GM04503 (cell line): ENCODE measurements at places on chromosomes 13 and 19.

GRCh38 chr13:98595134-98595533 is 18.2 kb upstream of the STK24 start:
- no peak for DNase-seq

DNA sequence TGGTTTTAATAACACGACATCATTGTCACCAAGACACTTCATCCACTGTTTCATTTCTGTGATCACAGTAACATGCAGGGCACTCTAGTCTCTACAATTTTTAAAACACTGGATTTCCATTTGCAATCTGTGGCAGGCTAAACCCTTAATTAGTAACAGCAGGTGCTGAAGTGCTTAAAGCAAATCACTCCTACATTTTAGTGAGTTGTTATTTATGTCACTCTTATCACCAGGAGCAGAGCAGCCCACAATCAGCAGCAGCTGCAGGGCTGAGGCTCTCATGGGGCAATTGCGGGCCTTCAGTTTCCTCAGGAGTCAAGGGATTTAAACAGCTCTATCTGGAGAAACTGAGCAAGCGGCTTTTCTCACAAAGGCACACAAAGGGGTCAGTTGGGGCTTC is 1.6 kb downstream of the SOHLH2 start:
- no peak for DNase-seq

GRCh38 chr19:47353307-47353712 is 4.2 kb downstream of the DHX34 start:
- DNase-seq, result no peak

DNA sequence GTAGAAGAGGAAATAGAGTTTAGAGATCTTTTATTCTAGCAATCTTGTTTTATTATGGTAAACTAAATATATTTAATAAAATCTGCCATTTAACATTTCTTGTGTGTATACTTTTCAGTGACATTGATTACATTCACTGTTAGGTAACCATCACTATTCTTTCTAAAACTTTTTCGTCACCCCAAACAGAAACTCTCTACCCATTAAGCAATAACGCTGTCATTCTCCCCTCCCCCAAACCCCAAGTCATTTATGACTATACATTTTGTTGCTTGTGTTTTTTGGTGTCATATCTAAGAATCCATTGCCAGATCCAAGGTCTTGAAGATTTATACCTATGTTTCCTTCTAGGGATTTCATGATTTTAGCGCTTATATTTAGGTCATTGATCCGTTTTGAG is 10.6 kb downstream of the URI1 start:
- DNase-seq, result no peak

GRCh38 chr13:46025157-46025556 is 27.4 kb downstream of the ZC3H13 start:
- DNase-seq, result no peak

GRCh38 chr13:110304256-110304655 is 2.7 kb downstream of the COL4A1 start:
- no peak for DNase-seq

DNA sequence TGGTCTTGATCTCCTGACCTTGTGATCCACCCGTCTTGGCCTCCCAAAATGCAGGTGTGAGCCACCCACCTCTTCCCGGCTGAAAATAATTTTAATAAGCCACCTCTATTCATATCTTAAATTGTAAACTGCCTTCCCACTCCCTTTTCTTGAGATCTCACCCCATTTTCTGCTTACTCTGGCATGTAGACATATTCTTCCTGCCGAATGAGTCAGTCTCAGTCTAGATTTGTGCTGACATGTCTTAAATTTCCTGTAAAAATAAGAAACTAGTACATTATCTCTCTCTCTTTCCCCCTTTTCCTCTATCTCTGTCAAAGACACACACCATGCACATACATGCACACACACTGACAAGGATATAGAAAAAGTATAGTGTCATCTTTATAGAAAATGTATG is 60.9 kb downstream of the THSD1 start:
- no peak for DNase-seq

GRCh38 chr13:76656056-76656455 is 230.1 kb downstream of the KCTD12 start:
- DNase-seq, result no peak

DNA sequence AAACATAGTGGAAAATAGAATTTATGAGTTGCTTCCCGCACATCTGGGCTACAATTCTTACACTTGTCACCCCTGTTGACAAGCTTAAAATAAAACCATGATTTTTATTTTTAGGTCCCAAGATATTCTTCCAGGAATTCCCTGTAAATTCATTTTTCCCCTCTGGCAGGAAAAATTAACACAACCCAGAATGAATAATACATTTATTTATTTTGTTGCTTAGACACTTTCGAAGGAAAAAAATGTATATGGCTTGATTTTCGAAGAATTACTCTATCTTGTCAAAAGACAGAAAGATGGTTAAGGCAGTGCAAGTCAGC is 74.4 kb downstream of the LHFPL6 start:
- DNase-seq, result no peak

- DNase-seq, result no peak
Observed at GRCh38 chr13:92137520-92137919, 739.1 kb downstream of the GPC5 start.

GRCh38 chr13:32829269-32829668 is 187.0 kb upstream of the KL start:
- no peak for DNase-seq

DNA sequence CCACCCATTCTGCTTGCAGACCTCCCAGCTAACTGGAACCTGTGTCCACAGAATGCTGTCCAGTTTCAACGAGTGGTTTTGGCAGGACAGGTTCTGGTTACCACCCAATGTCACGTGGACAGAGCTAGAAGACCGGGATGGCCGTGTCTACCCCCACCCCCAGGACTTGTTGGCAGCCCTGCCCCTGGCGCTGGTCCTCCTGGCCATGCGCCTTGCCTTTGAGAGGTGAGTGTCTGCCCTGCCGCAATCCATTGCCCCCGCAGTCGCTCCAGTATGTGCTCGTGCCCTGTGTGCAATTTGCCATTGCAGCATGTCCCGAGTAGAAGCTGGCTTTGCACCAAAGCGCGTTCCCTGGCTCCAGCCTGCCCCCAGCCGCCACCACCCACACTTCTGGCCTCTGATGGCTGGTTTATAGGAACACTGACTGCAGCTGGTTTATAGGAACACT is 41.9 kb downstream of the CERS4 start:
- DNase-seq, result no peak

- DNase-seq, result no peak
Observed at GRCh38 chr13:45194081-45194939, 6.5 kb downstream of the KCTD4 start.

DNA sequence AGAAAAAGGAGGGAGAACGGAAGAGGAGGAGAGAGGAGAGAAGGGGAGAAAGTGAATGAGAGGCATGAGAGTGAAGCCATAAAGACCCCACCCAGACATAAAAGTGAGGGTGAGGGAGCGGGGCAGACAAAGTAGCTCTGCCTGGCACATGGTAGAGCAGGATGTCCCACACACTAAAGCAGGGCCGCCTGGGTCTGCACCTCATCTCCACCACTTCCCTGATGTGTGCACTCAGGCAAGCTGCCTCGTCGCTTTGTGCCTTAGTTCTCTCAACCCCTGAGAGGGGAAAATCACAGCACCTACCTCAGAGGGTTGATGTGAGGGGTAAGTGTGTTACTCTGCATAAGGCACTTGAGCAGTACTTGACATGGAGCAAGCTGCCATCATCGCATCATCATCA is 488.1 kb downstream of the COG6 start:
- DNase-seq, result no peak

- no peak for DNase-seq
Observed at GRCh38 chr13:33277946-33278345, 7.6 kb downstream of the STARD13 start.

DNA sequence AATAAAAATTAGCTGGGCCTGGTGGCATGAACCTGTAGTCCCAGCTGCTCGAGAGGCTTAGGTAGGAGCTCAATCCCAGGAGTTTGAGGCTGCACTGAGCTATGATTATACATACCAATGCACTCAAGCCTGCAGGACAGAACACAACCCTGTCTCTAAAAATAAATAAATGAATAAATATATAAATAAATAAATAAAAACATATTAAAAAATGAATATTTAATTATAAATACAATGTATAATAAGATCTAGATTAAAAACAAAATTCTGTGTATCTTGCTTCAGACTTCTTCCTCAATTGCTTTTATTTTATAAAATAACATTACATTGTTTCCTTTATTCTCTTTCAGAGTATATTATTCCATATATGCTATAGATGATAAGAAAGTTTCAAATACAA is 1964.1 kb downstream of the PCDH9 start:
- no peak for DNase-seq

DNA sequence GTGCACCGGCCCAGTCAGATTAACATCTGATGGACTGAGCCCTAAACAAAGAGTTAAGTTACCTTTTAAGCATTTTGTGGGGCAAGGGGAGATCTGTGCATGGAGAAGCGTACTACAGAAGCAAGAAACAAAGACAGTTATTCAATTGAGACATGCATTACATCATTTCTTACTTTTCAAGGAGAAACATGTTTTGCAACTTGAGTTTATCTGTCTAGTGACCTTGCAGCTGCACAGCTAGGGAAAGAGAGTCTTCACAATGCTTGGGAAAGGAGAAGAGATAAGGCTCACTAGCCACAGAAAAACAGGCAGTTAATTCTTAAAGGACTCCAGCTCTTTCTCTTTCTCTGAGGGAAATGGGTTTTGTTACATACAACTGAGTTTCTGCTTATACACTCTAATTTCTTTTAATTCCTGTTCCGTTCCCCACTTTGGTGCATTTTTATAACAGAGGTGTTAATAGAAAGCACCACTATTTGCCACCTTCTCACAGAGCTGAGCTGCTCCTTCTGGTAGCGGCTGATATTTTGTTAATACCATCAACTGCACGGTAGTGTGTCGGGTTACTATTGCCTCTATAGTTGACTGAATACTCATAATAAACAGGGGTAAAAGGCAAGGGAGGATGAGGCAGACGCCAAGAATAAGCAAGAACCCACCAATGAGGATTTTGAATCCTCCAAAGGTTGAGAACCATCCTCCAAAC is 55.9 kb downstream of the ZNF431 start:
- no peak for DNase-seq

- no peak for DNase-seq
Observed at GRCh38 chr13:93420887-93421286, 194.3 kb downstream of the GPC6 start.

- no peak for DNase-seq
Observed at GRCh38 chr13:25869941-25870340, 181.9 kb downstream of the SHISA2 start.

- no peak for DNase-seq
Observed at GRCh38 chr13:102915393-102915930, 69.6 kb downstream of the ERCC5 start.

- no peak for DNase-seq
Observed at GRCh38 chr19:17328517-17329365, 5.9 kb downstream of the ANO8 start.

DNA sequence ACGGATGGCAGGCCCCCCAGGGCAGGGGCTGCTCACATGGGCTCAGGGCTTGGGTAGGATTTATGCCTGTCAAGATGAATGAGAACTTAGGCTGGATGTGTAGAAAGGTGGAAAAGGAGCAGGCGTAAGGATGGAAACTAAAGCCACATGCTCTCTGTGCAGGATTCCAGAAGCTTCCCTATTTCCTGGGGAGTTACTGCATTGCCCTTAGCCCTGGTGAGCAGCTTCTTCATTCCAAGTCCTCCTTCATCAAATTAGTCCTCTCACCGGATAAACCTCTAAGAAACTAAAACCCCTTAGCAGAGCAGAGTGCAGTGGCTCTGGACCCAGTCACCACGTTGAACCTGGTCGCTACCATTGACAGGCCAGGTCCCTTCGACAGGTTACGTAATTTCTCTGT is 7.4 kb downstream of the ATP12A start:
- no peak for DNase-seq

- DNase-seq, result no peak
Observed at GRCh38 chr19:54133312-54133956, 4.1 kb upstream of the CNOT3 start.

DNA sequence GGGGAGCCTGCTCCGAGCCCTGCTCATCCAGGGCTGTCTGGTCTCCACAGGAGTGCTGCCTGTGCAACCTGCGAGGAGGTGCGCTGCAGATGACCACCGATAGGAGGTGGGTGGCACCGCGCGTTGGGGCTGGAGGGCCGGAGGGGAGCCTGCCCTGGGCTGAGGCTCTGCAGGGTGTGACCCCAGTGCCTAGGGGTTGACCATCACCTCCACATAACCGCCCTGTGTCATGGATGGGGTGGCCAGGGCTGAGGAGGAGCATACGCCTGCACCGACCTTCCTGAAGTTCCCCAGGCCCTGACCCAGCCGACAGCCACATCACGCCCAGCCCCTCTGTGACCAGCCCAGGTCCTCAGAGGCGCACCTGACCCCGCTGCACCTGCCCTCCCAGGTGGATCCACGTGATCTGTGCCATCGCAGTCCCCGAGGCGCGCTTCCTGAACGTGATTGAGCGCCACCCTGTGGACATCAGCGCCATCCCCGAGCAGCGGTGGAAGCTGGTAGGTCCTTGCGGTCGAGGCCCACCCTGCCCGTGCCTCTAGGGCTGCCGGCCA is 168.7 kb downstream of the KDM4B start:
- DNase-seq, result no peak

GRCh38 chr13:83765796-83766195 is 116.5 kb downstream of the SLITRK1 start:
- DNase-seq, result no peak

GRCh38 chr19:10915130-10916091 is 13.0 kb downstream of the YIPF2 start:
- peak; percentile 71 for DNase-seq

GRCh38 chr13:70874636-70875035 is 766.4 kb upstream of the KLHL1 start:
- DNase-seq, result no peak

- no peak for DNase-seq
Observed at GRCh38 chr13:48680756-48681392, 27.1 kb downstream of the CYSLTR2 start.

- DNase-seq, result no peak
Observed at GRCh38 chr13:49455007-49455398, 10.9 kb downstream of the SETDB2 start.

GRCh38 chr13:27168086-27168485 is 3.5 kb downstream of the USP12 start:
- no peak for DNase-seq

GRCh38 chr13:95564733-95565291 is 12.3 kb downstream of the CLDN10 start:
- DNase-seq, result peak; percentile 16

- DNase-seq, result no peak
Observed at GRCh38 chr19:35963514-35963913, 27.3 kb downstream of the LRFN3 start.

DNA sequence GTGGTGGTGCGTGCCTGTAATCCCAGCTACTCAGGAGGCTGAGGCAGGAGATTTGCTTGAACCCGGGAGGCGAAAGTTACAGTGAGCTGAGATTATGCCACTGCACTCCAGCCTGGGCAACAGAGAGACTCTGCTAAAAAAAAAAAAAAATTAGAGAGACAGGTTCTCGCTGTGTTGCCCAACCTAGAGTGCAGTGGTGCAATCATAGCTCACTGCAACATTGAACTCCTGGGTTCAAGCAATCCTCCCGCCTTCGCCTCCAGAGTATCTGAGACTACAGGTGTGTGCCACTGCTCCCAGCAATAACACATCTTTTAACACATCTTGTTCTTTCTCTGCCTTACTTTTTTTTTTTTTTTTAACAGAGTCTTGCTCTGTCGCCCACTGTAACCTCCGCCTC is 32.7 kb downstream of the CLEC17A start:
- no peak for DNase-seq

- DNase-seq, result no peak
Observed at GRCh38 chr19:33758541-33759013, 38.1 kb upstream of the KCTD15 start.
